ENCODE measurements at places on chromosomes 2 and 18.

DNA sequence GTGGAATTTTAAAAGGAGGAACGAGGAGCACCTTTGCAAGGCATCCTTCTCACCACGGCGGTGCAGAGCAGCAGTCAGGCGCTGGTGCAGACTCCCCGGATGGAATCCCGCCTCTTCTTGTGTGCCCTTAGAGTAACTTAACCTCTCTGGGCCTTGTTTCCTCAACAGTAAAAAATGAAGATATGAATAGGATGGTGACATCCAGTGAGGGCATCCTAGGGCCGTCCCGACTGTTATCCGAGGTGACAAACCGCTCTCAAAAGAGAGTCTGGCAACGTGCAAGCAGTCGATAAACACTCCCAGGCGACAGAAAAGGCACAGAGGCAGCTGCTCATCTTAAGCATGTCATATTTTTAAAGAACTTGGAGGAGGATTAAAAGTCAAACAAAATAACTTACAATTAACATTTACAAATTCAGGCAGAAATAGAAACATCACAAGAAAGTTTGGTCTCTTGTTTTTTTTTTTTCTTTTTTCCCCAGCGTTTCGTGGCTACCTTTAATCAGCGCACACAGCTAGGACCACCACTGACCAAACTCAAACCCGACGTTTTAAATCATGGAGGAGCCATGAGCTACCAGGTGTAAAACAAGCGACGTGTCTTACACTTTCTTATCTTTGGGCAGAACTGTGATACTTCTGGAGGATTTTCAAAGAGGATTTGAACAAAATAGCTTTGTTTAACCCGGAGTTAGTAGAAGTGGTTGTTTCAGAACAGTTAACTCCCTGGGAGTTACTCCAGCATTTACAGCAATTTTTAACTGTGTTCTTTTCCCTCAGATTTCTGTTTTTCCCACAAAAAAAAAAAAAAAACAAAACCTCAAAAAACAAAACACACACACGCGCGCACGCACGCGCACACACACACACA is 2.1 kb downstream of the MBP start:
- no peak for DNase-seq

GRCh38 chr2:121231385-121232000 is 53.5 kb downstream of the TFCP2L1 start:
- DNase-seq: no peak

DNA sequence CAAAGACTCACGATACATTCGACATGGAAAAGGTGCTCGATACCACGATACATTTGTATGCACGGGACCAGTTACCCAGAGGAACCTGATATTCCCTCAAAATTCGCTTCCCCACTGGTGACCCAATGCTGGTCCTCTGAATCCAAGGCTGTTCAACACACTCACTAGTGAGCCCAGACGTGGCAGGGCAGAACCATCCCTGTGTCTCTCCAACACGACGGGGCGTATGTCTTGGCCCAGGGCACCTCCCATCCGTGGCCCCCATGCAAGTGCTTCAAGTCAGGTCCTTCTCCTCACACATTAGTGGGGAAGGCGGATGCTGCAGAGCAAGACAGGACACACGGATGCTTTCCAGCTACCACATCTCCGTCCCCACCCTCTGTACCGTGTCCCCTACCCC is 6.1 kb downstream of the CRACDL start:
- no peak for DNase-seq

GRCh38 chr2:206800506-206801417 is 35.4 kb downstream of the FASTKD2 start:
- DNase-seq: peak; percentile 62

DNA sequence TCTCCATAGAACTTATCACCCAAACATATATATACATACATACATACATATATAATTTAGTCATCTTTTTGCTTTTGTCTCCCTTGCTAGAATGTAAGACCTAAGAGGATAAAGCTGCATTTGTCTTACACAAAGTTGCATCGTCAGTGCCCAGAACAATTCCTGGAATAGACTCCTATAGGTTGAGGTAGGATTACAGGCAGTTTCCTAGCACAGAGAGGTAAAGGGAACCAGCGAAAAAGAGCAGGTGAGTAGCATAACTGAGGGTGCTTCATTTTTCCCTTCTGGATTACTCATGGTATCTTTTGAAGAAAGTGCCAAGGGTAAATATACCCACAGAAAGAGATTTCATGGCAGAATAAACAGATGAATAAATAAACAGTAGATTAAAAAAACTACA is 68.1 kb upstream of the AMMECR1L start:
- DNase-seq: peak; percentile 43

DNA sequence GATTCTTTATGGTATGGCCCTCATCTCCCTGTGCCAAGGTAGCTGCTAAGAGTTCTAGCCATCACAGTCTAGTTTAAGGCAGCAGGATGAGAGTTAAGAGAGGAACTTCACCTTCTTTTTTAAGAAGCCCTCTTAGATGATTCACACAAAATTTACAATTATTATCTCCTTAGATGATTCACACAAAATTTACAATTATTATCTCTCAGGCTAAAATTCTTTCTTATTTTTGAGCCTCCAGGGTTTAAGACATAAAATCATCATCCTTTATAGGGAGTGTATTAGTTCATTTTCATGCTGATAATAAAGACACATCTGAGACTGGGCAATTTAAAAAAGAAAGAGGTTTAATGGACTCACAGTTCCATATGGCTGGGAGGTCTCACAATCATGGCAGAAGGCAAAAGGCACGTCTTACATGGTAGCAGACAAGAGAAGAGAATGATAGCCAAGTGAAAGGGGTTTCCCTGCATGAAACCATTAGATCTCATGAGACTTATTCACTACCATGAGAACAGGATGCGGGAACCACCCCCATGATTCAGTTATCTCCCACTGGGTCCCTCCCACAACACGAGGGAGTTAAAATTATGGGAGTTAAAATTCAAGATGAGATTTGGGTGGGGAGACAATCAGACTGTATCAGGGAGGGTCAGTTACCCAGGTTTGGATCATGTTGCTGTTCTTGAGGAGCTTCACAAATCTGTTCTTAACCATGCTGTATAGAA is 133.0 kb upstream of the MYO3B start:
- no peak for DNase-seq

GRCh38 chr2:168574856-168575630 is 119.0 kb downstream of the CERS6 start:
- DNase-seq: no peak

DNA sequence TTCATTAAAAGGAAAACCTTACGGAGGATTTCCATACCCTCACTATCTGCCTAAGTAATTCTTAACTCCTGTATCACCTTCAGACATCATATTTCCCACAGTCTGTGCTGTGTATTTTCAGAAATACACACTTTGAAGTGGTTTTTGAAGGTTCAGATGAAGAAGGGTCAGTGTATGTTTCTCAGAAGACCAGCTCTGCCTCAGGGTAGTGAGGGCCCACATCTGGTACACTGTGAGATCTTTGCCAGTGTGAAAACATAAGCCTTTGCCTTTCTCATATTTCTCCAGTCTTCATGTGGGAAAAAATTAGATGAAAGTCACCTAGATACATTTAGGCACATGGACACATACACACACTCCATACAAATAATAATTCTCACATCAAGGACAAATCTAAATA is 408.4 kb downstream of the RIT2 start:
- DNase-seq: no peak

DNA sequence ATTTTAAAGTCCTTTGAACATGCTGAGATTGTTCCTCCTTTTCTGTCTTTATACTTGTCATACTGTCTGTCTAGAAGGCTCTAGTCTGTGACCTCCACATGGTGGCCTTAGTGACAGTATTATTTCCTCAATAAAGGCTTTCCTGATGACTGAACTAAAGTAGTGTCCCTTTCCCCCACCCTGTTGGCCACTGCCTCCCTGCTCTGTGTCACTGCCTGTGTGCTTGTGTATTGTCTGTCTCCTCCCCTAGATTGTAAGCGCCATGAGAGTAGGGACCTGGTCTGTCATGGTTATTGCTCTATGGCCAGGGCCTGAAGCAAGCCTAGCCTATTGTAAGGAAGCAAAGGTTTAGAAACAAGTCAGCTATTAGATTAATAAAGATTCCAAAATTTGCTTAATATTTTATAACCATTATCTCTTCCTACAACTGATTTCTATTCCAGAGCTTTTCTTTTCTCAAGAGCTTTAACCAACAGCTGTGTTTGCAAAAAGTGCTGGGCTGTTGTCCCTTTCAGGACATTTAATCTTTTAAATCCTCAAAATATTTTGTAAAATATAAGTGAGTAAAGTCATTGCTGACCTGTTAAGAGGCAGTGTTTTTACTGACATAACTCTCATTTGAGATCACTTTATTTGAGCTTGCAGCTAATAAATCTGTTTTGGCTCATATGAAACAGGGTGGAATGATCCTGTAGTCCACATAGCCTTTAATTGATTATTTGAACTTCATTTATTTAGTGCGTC is 35.5 kb downstream of the DIS3L2 start:
- DNase-seq: no peak

GRCh38 chr2:163347982-163348856 is 387.6 kb downstream of the FIGN start:
- DNase-seq: no peak

DNA sequence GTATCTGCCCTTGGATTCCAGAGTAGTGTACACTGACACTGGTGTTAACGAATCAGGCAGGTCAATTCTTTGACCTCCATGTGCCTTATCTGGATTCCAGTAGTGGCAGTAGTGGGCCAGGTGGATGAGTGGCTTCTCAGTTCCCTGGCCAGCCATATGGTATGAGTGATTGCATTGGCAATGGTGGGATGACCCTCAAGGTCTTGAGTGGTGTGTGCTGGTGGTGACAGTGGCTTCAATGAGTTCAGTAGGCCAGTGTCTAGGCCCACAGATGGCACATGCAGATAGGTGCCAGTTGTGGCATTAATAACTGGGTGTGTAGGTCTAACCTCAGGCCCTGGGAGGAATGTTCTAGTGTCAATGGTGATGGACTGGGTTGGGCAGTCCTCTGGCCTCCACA is 674.1 kb upstream of the NXPH2 start:
- no peak for DNase-seq

DNA sequence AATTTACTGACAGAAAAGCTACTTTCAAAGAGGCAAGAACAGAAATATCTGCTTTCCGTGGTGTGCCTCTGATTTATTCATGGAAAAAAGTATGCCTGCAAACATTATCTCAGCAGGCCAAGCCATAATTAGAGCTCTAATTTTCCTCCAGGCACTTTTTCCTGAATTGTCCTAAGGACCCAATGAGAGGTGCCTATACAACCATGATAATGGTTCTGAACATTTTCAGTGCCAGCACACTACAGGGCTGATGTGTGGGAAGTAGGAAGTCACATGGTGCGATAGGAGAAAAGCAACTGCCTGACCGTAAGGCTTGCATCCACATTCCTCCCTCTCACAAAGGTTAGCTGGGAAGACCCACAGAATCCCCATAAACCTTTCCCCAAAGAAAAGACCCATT is 45.9 kb upstream of the EGR4 start:
- DNase-seq: no peak

DNA sequence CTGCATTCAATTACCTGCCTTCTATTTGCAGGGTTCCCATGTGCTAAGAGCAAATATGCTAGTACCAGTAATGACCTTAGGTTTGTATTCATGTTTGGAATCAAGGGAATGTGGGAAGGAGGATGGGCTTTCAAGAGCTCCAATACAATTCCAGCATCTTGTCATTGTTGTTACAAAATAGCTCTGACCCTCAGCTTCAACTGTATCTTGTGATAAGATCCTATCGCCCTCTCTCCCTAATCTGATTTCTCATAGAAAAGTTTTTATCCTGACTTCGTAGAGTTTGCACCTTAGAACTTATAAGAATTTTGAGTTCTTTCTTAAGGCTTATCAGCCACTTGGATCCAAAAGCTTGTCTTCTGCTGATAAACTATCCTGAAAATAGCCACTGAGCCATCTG is 749.5 kb upstream of the ACVR2A start:
- DNase-seq: no peak

DNA sequence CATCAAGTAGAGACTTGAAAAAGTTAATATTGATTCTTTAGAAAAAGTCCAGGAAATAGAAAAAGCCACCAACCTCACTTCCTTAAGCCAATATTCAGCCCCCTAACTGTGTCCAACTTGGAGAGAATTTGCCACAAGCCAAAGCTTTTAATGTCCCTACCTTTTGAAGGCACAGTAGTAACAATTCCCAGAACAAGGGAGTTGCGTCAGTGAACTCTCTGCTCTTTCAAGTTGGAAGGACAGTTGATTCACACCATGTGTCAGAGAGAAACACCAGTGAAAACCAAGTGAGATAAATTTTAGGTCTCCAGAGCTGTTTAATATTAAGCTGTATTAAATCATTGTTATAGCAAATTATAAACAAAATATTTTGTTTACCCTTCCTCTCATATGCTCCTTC is 66.1 kb downstream of the EXOC6B start:
- DNase-seq: no peak

DNA sequence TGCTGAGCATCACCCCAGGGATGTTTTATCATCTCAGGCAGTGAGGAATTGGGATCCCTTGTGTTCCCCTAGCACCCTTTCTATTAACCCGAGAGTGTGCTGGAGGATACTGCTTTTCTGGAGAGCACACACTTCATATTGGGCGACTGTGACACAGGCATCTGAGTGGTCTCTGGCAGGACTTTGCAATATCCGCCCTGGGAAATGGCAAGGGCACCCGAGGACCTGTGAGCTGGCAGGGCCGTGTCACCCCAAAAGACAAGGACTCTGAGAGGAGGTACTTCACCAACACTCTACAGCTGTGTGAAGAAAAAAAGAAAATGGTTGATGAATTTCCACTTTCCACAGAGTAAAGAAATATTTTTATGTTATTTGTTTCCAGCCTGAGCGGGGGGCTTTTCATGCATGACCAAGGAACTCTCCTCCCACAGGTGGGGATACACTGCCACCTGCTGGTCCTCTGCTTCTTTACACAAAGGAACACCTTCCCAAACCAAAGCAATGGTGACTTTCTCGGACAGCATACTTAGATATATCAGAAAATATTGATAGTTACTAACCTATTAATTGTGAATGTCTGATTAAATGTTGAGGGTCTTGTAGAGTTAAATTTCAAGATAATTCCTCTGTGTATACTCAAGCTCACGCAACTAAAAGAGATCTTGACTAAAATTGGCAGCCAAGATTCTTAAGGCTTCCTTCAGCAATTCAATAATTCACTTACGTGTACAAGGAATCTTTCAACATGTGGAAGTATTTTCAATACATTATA is 45.9 kb upstream of the REG3G start:
- peak; percentile 52 for DNase-seq

- no peak for DNase-seq
Measured at GRCh38 chr2:26597197-26597596, 44.0 kb downstream of the CIB4 start.

DNA sequence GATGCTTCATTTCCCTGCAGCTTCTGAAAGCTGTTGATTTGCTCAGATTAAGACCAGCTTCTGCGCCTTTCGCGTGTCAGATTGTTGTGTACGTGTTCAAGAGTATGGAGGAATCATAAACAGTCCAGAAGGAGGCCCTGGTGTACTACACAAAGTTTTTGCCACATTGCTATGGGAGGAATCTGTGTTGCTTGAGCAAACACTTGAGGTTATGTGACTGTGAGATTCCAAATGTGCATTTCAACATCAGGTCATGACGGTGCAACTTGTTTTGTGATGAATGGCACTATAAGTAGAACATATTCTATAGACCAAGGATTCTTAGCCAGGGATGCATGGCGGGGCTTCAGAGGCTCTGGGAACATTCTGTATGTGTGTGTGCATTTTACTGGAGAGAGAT is 35.0 kb downstream of the SRSF7 start:
- no peak for DNase-seq

Data from SW480 (cell line).